ENCODE measurements at places on chromosomes 7 and 10. TPM values are rescaled to one million over a fixed set of nuclear protein-coding genes. Genes with fewer than 3 reads are reported as not detected.
A peak's percentile ranks its signal among the peaks of the same experiment; 100 is the strongest.

The H2AZ2 gene
- polyA plus RNA-seq: 226 TPM

The GJD4 gene
- polyA plus RNA-seq: not detected

The LMBR1 gene
- polyA plus RNA-seq: 62.7 TPM

The KIAA1217 gene
- 60.8 TPM for polyA plus RNA-seq

The AS3MT gene
- 15.0 TPM for polyA plus RNA-seq

- DNase-seq: peak; percentile 69
Measured at GRCh38 chr7:80611779-80612178, 26.7 kb upstream of the CD36 start.

GRCh38 chr7:47181746-47182361 lies 400.1 kb downstream of the TNS3 start:
- peak; percentile 47 for DNase-seq

GRCh38 chr10:96834120-96834519 lies 2.0 kb downstream of the LCOR start:
- no peak for DNase-seq

DNA sequence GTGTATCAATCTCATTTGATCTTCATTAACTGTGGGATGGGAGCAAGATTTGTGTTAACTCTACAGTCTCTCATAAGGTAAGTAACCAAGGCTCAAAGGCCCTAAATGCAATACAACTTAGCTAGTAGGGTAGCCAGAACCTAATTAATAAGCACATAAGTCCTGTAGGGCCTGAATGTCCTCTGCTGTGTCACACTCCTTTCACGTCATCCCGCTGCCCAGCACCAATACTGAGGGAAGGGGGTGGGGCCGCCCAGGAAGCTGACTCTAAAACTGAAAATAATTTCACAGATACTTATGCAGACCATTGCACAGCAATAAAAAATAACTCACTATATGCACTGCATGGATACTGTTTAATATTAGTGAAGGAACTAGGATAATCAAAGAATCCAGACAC lies 13.7 kb downstream of the CCDC6 start:
- no peak for DNase-seq

- no peak for DNase-seq
Measured at GRCh38 chr10:110358869-110359629, 54.3 kb upstream of the SMNDC1 start.

GRCh38 chr10:49110684-49111319 lies 4.5 kb downstream of the VSTM4 start:
- no peak for DNase-seq

DNA sequence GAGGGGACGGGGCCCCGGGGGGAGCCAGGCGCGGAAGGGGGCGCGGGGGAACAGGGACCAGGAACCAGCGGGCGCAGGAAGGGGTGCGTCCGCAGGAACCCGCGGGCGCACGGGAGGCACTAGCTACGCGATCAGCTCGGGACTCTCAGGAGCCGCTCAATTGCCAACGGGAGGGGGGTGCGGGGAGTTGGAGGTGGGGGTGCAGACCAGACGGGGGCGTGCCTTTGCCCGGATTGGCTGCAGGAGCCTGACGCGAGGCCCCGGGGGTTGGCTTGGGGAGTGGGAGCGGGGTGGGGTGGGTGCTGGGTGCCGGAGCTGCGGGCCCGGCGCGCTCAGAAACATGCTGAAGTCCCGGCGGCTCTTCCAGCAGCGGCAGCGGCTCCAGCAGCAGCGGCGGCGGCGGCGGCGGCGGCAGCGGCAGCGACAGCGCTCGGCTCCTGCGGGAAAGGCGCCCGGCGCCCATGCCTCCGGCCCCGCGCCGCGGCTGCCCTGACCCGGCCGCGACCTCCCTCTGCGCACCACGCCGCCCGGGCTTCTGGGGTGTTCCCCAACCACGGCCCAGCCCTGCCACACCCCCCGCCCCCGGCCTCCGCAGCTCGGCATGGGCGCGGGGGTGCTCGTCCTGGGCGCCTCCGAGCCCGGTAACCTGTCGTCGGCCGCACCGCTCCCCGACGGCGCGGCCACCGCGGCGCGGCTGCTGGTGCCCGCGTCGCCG lies at the start of gene ADRB1:
TSS of gene ADRB1 (plus strand) at position 335 of the 715 bp plus-strand sequence. CDS start at position 602, 267 bp downstream.
- DNase-seq: peak; percentile 91

GRCh38 chr10:61974601-61975390 lies 73.3 kb downstream of the ARID5B start:
- peak; percentile 47 for DNase-seq

DNA sequence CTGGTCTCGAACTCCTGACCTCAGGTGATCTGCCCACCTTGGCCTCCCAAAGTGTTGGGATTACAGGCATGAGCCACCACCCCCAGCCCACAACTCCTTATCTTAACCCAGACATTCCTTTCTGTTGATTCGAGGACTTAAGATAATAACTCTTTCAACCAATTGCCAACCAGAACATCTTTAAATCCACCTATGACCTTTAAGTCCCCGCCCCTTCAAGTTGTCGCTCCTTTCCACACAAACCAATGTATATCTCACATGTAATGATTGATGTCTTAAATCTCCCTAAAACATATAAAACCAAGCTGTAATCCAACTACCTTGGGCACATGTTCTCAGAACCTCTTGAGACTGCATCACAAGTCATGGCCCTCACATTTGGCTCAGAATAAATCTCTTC lies 7.8 kb upstream of the ANKRD2 start:
- DNase-seq: no peak

- no peak for DNase-seq
Measured at GRCh38 chr7:93958651-93959050, 37.1 kb downstream of the GNG11 start.
